SK-N-SH treated with all-trans-retinoic acid at 6 μM for 48 hours (cell line): ENCODE measurements at places on chromosomes 7 and 10.
A peak's percentile ranks its signal among the peaks of the same experiment; 100 is the strongest.

GRCh38 chr7:149770728-149771636, 2.4 kb downstream of the ZNF467 start:
- peak; percentile 34 for ATAC-seq

DNA sequence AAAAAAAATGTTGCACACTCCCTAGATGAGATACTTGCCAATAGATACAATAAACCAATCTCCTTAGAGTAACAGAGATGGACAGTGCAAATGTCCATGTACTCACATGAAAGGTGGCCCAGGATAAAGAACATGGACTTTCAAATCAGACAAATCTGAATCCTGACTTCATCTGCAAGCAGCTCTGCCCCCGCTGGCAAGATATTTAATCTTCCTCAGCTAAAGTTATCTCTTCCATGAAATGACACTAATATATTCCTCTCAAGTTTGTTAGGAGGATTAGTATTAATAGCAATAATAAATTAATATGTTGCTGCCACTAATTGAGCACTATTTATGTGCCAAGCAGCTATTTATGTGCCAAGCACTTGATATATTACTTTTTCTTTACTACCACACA, 148.6 kb upstream of the YAE1 start:
- ATAC-seq = no peak

DNA sequence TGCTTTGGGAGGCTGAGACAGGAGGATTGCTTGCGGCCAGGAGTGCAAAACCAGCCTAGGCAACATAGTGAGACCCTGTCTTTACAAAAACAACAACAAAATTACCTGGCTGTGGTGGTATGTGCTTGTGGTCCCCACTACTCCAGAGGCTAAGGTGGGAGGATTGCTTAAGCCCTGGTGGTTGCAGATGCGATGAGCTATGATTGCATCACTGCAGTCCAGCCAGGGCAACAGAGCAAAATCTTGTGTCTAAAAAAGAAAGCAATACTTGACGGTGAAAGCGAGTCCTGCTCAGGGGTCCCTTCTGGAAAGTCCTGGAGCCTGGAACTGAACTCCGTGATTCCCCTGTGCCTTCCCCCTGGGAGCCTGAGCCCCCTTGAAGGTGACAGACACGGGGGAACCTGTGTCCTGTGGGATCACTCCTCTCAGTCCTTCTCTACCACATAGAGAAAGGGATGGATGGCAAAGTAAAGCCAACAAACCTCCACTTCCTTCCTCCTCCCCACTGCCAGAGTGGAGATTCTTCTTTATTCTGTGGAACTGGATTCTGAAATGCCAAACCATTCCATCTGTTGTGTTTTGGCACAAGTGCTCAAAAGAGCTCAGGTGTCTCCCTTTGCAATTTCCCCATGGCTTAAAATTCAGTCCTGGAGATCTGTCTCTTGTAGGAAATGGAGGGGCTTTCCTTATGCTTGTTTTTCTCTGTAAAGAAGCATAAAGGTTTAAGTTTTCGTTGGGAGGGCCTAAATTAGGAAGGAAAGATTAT, 50.6 kb downstream of the KIAA1217 start:
- no peak for ATAC-seq

DNA sequence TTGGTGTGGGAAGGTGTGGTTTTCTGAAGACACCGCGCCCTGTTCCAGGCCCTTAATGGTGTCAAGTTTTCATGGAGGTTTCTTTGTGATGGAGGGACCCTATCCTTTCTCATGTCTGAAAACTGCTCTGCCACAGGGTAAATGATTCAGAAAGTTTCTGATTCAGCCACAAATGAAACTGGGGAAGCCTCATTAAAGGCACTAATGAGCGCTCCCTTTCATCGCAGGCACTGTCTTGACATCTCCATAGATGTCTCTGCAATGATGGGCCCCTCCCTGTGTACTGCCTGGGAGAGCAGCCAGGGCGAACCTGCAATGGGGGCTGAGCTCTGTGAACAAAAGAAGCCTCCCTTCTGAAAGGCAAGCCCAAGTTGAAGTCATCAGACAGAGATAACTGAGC, 355.3 kb downstream of the PRPF18 start:
- no peak for ATAC-seq

GRCh38 chr7:12434012-12434642, 30.5 kb upstream of the VWDE start:
- no peak for ATAC-seq

- ATAC-seq = peak; percentile 54
These were observed 535 bp downstream of the BTRC start for GRCh38 chr10:101354328-101355071.

DNA sequence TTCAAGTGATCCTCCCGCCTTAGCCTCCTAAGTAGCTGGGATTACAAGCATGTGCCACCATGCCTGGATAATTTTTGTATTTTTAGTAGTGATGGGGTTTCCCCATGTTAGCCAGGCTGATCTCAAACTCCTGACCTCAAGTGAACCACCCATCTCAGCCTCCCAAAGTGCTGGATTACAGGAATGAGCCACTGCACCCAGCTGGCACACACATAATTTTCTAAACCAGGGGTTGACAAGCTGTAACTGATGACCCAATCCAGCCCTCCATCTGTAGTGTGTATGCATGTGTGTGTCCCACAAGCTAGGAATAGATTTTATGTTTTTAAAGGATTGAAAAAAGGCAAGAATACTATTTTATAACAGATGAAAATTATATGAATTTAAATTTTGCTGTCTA, 125.9 kb upstream of the INSYN2A start:
- ATAC-seq = no peak

GRCh38 chr7:128737867-128738385, 1.2 kb upstream of the CALU start:
- ATAC-seq = no peak

DNA sequence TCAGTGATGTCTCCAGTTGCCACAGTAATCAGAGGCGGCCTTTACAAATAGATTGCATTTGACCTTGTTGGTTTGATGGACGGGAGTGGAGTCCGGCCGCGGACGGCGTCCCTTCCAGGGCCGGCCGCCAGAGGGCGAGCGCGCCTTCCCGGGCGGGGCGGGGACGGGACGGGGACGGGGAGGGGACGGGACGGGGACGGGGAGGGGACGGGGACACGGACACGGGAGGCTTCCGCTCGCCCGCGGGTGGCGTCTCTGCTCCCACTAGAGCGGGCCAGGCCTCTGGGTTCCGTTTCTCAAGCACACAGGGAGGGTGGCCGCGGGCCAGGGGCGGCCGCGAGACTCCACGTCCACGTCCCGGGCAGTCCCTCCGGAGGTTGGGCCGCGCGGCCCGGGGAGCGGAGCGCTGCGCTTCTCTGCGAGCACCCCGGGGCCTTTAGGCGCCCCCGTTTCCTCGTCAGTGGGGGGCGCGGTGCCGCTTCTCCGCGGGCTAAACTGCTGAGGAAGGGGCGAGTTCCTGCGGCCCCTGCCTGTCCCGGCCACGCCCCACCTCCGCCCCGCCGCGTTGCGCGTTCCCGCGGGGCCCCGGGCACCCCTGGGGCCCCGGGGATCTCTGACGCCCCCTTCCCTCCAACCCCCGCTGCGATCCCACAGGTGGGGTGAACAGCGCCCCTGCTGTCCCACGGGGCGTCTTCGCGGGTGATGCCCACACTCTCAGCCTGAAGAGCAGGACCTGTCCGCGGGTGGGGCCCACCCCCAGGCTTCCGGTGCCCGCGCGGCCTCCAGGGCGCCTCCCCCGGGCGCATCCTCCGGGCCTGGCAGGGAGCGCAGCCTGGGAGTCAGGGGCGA, 84.2 kb upstream of the MKI67 start:
- peak; percentile 73 for ATAC-seq

DNA sequence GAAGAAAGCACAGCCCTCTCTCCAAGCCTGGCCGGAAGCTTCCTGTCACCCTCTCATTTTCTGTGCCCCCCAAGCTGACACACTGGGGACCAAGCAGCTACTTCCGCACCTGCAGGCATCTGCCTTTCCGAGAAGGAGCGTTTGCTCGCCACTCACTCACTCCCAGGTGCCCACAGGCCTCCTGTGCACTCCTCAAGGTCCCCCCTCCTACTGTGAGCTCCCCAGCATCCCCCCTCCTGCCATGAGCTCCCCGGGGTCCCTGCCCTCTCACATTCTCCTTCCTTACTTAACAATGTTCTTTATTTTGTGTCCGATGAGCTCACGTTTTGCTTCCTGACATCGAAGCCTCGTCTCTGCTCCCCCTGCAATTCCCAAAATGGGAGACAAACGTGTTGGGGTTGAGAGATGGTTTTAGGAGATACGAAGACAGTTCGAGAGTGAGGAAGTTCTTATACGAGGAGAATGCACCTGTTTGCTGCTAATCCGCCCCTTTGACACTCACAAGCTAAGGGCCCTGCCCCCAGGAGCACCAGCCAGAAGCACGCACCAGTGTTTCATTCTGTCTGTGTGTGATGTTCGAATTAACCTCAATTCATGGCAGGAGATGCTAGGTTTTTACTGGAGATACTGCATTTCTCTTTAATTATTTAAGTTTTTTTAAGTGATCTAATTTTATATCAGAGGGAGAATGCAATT, 70.2 kb downstream of the PDGFA start:
- ATAC-seq = no peak

GRCh38 chr7:135837675-135838074, 89.1 kb upstream of the FAM180A start:
- ATAC-seq = no peak

DNA sequence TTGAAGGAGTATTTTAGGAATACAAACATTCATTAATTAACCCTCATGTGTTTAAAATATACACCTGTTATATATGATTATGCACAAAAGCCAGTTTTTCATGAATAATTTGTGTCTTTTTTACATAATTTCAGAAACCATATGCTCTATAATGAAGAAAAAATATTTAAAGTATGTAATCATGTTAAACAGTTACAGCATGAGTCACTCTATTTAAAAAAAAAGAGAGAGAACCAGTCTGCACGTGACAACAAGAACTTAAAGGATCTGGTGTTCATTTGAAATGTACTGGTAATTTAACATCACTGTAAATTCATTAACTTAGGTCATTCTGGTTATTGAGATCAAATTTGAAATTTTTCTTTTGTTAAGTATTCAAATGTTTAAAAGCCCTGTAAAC, 228.5 kb downstream of the CACNB2 start:
- peak; percentile 81 for ATAC-seq

DNA sequence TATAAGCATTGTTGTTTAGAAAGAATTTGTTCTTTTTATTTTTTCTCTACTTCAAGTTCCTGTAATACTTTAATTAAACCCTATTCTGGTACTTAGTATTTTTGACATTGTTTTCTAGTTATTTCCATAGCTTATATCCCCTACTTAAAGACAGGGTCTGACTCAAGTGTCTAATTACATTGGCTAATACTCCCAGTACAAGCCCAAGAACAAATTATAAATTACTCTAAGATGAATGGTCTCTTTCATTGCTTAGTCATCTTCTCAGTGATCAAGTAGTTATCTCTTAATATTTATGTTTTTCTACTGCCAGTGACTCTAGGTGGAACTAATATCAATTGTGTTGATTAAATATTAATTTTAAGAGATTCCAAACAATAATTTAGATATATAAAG, 21.6 kb downstream of the AHR start:
- no peak for ATAC-seq

GRCh38 chr7:39265641-39266591, 288.2 kb downstream of the POU6F2 start:
- ATAC-seq = no peak

GRCh38 chr7:69177941-69178494, 420.3 kb upstream of the AUTS2 start:
- ATAC-seq = no peak

- ATAC-seq = no peak
These were observed 17.6 kb downstream of the TCAF1 start for GRCh38 chr7:143884241-143884968.

DNA sequence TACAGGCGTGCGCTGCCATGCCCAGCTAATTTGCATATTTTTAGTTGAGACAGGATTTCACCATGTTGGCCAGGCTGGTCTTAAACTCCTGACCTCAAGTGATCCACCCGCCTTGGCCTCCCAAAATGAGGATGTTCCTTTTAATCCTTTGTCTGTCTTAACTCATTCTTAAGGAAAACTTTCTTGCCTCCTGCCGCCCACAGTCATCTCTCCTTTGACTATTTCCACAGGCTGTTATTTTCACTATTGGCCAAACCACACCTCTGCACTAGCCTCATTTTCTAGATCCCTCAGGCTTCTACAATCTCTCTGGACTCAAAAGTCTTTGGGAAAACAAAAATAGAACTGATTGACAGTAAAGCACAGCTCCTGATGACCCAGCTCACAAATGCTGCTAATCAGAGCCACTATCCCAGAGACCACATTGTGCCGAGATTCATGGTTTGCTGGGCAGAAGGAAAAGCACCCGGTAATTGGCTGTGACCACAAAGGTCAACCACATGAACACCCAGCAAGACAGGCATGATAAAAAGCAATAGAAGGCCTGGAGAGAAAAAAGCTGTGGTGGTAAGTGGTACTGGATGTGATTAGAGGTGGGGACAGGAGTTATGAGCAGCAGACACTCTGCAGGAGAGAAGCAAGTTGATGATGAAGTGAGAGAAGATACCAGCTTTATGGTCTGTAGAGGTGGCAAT, 44.1 kb upstream of the ZNRF2 start:
- no peak for ATAC-seq

DNA sequence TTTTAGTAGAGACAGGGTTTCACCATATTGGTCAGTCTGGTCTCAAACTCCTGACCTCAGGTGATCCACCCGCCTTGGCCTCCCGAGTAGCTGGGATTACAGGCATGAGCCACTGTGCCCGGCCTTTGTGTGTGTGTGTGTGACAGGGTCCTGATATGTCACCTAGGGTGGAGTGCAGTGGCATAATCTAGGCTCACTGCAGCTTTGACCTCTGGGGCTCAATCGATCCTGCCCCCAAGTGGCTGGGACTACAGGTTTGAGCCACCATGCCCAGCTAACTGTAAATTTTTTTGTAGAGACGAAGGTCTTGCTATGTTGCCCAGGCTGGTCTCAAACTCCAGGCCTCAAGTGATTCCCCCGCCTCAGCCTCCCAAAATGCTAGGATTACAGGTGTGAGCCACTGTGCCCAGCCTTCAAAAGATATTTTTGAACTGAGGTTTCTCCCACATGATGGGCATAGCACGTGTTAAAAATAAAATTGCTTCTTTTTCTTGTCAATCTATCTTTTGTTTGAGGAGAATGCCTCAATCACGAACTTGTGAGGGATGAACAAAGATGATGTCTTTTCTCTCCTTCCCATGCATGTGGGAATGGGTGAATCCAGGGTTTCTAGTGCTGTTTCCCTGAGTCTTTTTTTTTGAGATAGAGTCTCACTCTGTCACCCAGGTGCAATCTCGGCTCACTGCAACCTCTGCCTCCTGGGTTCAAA, 30.8 kb upstream of the PSAP start:
- ATAC-seq = no peak

DNA sequence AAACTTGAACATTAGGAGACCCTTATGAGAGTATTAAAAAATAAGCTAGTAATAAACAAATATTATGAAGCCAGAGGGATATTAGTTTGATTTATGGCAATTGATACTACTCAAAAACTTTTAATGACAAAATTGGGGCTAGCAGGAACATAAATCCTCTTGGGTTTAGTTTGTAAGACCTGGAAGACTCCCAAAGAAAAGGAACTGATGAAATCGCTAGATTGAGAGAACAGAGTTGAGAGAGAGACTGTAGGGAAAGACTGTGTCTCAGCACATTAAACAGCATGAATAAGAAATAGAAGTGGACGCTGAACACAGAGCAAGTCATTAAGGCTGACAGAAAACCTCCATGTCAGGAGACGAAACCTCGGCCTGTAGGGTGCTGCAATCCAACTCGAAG, 56.4 kb downstream of the ICA1 start:
- ATAC-seq = no peak

- ATAC-seq = no peak
These were observed 13.9 kb downstream of the CREB3L2 start for GRCh38 chr7:137987968-137988367.
